T-helper 2 cell (primary cell): ENCODE measurements at places on chromosomes 7 and 10.

DNA sequence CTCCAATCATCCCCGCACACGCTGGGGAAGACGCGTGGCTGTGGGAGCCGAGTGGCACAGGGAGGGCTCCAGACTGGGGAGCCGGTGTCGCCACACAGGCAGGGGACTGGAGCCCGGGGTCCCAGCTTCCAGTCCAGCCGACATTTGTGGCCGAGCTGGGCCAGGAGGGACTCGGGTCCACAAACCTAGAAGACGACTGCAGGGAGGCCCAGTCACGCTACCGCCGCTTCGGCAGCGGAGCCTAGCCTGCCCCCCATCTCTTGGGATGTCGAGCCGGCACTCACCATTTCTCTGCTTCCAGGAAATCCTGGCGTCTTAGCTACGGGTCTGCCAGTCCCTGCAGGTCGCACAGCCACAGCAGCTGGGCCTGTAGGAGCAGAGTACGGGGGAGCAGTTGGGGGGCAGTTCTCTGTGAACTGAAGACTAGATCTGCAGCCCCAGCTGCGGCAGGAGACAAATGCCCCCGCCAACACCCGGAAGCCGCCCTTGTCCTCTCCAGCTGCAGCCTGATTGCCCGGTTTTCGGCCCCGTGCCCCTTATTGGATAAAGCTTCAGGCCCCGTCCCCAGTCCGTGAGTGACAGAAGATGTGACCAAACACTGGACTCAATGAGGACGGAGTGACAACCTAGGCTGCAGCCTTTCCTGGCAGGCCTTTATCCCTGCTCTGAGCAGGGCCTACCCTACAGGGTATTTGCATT is 270.7 kb downstream of the ZNF33B start:
- DNase-seq, result no peak

DNA sequence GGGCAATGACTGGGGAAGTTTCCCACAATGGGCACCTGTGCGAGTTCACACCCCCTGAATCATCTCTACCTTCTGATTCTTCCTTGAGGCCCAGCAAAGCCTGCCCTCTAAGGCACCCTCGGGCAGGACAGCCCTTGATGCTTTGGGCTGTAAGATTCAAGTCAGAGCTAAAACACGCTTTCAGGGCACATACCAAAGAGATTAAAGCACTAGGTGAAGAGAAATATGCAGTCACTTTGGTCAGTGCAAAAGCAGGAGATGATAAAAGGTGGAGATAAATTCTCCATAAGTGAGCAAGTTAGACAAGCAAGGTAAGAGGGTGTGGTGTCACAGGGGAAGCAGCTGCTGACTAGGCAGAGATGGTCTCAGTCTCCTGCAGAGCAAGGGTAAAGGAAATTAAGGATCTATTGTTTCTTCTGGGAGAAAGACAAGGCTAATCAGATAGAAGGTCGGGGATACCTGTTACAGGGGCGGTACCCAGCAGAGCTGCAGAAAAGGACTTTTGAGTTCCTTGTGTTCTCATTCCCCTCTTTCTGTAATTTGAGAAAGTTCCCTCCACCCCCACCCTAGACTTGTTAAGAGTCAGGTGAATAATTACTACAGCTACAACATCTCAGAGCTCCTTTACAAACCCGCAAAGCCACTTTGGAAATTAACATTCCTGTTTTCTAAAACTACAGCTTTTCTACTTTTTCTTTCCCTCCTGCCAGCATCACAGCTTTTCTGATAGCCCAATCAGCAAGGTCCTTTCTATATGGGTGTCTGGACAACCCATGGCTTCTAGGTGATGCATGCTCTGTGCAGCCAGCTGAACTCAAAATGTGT is 26.4 kb downstream of the PDLIM1 start:
- no peak for DNase-seq

DNA sequence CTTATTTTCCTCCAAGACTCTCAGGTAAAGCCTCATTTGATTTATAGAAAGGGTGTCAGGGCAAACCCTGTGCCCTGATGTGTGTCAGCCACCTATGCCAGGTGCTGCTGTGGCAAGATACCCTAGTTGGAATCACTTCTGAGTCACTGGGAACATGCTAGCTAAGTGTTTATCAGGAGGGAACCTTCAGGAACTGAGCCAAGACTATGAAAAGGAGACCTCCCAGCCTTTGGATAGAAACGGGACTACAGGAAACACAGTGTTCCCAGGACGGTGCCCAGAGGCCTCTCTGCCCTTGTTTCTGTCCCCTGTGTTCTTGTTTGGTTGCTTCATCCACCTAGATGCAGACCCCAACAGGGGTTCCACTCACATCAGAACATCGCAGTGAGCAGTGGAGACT is 28.5 kb downstream of the CNNM1 start:
- DNase-seq, result no peak

- no peak for DNase-seq
These were observed 32.3 kb upstream of the KCNMA1 start for GRCh38 chr10:77669892-77670291.

DNA sequence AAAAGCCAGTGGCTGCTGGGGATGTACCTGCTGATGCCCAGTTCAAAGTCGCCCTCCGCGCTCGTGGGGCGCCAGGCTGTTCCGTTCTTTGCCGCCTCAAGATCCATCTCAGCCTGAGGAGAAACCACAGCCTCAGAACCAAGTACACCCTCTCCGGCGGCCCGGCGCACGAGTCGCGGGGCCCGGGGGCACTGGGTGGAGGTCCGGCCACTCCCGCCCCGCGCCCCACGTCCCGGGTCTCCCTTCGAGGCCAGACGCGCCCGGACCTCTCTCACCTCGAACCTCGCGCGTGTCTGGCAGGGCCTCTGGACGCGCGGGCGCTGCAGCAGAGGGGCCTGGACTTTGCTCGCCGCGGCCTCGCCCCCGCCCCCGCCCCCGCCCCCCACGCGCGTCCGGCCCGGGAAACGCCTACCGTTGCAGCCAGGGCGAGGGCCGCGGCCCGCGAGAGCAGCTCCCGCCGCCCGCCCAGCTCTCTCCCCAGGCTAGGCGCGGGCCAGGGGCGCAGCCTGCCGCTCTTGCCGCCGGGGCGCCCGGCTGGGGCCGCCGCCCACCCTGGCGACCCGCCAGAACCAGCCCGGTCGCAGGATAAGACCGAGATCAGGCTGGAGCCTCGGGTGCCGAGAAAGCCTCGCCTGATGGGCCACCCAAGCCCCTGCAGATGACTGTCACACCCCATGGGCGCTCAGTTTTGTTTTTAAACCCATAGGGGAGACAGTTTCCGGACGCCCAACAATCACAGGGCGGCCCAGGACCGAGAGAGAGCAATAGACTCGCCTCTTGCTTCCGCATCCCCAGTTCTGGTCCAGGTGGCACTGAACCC is at the start of gene ABCB4:
Gene ABCB4 (minus strand): TSS at position 322 of the 820 bp plus-strand sequence. CDS start 215 bp downstream, at position 107.
- no peak for DNase-seq

DNA sequence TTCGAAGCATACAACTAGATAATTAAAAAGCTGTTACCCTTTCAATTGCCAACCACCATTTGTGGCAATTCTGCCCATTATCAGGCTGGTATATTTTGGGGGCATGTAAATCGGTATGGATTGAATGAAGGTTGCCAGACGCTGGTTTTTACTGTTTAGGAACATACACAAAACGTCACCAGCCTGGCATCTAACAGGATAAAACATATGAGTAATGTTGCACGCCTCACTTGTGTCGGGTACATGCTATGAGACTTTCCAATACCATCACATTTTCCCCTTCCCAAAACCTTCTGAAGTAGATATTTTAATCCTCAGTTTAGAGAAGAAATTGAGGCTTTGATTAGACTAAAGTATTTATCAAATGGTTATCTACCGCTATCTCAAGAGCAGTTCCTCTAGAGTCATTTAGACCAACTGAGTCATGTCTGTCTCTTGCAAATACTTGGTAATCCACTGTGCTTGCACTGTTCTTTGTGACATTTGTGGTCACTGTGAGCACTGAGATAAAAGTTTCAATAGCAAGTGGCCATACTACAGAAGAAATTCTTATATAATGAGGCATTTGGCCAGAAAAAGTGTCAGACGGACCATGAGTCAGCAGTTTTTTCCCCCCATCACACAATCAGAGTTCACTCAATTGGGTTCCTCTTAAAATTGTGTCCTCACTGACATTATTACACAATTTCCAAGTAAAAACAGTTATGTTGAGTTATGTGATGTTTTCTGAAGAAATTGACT is 498.7 kb downstream of the NXPH1 start:
- no peak for DNase-seq

DNA sequence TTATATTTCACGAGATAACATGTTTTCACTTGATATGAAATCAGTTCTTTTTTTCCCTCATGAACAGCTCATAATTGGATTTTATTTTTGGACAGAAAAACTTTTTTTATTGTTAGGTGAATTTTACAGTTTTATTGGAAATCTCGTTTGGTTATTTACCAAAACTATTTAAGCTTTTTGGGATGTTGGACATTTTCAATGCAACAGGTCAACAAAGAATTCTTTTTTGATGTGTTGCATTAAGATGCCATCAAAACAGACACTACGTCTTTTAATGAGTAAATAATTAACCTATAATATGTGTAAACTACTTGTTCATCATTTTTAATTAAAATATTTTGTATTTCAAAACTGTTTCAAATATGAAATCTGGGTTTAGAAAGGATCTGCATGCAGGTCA is 5.3 kb downstream of the KMT2E start:
- DNase-seq, result no peak

DNA sequence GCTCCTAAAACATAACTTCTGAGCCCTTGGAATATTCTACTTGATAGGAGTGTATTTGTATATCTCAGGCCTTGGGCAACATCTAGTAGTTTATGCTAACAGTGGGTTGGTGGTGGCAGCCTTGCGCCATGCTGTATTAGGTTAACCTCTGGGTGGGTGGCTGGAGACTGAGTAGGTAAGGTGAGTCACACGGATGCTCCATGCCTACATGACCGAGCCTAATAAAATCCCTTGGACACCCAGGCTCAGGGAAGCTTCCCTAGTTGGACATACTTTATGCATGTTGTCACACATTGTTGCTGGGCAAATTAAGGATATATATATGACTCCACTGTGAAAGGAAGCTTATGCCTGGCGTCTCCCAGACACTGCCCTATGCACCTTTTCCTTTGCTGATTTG is 6.0 kb upstream of the DAGLB start:
- no peak for DNase-seq

- DNase-seq, result no peak
These were observed 26.2 kb downstream of the TMEM168 start for GRCh38 chr7:112763996-112764395.

GRCh38 chr10:71086439-71087080 is 125.8 kb upstream of the UNC5B start:
- no peak for DNase-seq

DNA sequence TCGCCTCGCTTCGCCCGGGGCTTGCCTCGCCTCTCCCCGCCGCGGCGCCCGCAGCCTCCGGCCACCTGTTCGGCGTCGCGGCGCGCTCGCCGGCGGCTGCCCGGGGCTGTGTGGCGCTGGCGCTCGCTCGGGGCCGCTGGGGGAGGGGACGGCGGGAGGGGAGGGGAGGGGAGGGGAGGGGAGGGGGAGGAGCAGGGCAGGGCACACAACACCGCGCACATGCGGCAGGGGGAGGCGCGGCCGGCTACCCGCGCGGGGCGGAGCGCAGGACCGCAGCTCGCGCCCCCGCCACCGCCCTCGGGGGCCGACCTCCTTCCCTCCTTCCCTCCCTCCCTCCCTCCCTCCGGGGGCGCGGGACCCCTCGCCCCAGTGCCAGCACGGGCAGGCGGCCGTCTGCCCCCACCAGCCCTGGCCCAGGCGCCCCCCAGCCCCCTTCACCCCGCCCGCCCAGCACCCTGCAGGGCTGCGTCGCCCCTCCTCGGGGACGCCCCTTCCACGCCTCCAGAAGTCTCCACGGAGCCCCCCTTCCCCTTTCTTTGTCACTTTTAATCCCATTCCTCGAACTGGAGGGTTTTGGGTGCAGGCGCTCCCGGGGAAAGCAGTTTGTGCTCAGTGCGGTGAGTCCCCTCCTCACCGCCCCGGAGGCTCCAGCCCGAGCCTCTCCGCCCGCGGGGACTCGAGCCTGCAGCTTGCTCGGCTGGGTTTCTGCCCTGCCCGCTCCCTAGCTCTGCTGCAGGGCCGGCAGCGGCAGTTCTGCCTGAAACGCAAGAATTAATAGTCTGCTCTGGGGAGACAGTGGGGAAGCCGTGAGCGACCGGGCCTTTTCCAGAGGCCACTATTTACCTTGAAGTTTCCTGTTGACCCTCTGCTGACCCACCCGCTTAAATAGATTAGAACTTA is at the start of gene PARD3:
Gene PARD3 (minus strand): TSS at position 112 of the 900 bp plus-strand sequence. CDS start 301 bp downstream, outside the sequence.
- DNase-seq, result no peak

DNA sequence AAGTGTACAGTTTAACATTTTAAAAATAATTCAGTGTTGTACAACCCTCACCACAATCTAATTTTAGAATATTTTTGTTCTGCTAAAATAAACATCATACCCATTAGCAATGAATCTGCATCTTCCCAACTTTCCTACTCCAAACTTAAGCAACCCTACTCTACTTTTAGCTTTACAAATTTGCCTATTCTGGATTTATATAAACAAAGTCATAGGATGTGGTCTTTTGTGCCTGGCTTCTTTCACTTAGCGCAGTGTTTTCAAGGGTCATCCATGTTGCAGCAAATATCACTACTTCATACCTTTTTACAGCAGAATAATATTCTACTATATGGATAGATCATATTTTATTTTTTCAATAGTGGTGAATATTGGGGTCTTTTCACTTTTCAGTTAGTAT is 18.9 kb downstream of the CALML3 start:
- DNase-seq, result no peak

DNA sequence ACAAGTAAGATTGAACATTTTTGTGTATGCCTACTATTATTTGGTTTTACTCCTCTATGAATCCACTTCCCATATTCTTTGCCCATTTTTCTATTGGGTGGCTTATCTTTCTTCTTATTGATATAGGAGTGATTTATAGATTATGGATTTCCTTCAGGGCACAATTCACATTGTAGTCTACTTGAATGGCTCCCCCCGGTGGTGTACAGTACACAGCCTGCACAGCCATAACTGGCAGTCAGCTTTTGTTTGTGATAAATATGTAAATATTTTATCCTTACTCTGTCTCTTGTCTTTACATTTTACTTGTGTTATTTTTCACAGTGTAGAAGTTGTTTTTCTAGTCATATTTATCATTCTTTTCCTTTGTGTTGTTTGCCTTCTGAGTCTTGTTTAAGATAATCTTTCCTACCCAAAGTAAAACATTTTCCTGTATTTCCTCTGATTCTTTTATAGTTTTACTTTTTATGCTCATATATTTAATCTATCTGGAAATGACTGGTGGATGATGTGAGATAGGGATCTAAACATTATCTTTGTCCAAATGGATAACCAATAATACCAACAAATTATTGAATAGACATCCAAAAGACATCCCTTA is 23.9 kb upstream of the CALD1 start:
- DNase-seq, result no peak

- DNase-seq, result no peak
These were observed 15.3 kb upstream of the ADAMTS14 start for GRCh38 chr10:70657041-70657440.

DNA sequence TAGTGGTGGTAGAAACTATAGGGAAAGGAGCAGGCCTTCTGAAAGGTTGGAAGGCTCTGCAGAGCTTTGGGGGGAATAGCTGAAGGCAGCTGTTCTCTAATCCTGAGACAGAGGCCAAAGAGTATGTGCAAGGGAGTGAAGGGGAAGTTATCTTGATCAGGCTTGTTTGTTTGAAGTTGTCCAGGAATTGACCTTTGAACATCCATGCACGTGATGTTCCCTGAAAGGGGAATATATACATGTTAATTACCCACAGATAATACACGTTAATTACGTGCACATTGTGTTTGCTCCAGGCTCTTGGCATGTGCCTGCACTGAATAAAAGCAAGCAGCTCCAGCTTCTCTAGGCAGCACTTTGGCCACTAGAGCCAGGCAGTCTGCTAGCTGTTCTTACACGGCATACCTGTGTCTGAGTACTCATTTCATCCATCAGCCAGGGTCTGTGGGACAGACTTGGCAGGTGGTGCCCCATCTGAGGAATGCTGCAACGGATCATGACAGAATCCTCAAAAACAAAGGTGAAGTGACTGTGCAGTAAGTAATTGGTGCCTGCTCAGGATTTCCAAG is 18.0 kb upstream of the STARD3NL start:
- DNase-seq, result no peak
